Amniotic epithelial cell (primary cell): ENCODE measurements at places on chromosomes 11 and 22.

DNA sequence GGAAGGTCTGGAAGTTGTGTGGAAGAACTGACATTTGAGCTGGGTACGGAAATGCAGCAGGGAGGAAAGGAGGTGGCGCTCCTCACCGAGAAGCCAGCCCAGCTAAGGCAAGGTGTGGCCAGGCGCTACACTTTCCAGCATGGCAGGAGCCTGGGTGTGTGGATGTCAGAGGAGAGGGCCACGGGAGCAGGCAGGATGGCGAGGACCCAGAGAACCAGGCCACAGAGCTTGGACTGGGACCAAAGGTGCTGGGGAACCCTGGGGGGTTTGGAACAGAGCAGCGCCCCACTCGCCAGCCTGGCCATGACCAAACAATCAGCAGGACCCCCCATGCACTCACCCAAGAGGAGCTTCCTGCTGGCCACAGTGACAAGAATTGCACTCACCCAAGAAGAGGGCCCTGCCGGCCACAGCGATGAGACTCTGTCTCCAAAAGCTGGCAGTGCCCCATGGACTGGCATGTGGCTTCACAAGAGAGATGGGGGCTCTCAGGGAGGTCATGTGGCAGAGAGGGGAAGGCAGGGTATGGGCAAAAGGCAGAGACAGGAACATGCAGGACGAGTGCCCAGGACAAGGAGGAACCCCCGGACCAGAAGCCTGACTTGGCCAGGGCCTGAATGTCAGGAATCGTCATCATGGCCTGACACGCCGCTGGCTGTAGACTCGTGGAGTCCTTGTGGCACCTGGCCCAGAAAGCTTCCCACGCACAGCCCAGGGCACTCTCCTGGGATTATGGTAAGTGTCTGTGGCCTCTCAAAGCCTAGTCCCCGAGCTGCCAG lies 45.4 kb downstream of the IGF2 start:
- no peak for DNase-seq

DNA sequence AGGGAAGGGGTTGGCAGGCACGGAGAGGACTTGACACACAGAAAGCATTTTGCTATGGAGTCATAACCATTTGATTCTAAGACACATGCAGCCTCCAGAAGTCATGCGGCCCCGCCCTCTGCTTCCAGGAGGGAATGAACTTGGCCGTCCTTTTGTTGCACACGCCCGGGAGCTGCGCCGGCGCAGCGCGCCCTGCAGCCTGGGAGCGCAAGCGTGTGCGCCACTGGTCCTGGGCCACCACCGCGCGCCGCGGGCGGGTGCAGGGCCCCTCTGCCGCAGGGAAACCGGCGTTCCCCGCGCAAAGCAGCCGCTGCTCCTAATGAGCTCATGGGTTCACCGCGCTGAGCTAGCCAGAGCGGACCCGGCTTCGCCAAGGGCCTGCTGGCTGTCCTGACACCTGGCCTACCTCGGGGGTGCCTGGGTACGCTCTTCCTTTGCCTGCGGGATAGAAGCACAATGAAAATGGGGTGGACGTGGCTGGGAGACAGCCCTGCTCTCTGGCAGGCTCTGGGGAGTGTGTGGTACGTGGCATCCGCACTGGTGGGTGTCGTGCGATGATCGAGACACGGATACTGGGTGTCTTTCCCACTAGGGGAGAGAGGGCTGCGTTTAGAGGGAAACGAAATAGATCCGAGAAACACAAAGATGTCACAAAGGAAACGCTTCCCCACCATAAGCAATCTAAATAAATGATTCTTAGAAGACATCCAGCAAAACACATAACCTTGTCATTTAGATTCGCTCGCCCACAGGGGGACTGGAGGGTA lies 669 bp downstream of the MICAL3 start:
- DNase-seq, result peak; percentile 73

- no peak for DNase-seq
Observed at GRCh38 chr22:20999350-21000206, 2.3 kb downstream of the THAP7 start.

- DNase-seq, result peak; percentile 71
Observed at GRCh38 chr11:77547863-77548551, 41.7 kb upstream of the AQP11 start.

GRCh38 chr11:1530686-1531448 lies 41.2 kb downstream of the DUSP8 start:
- no peak for DNase-seq

GRCh38 chr11:130861902-130862860 lies 54.1 kb downstream of the SNX19 start:
- DNase-seq, result peak; percentile 84

DNA sequence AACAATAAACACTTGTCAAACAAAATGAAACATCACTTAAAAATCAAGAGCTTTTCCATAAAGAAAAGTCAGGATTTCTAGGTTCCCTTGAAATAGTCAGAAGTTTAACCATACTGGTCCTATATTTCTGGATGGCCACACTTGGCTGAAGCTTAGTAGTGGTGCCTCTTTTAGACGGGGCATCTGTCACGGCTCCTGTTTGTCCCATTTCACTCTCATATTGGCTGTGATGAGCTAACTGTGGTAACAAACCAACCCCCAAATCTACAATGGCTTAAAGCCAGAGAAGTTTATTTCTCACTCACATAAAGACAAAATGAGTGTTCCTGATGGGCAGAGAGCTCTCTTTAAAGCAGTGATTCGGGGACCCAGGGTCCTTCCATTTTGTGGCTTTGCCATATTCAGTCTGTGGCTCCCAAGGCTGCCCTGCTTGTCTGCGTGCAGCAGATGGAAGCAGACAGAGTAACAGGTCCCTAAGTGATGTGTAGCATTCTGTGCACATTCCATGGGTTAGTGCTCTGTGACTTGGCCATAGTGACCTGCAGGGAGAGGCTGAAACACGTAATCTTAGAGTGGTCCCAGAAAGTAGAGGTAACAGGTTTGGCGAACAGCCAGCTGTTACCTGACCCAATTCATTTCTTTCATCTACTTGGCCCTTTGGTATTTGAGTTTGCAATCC lies 137.4 kb downstream of the HIPK3 start:
- DNase-seq, result no peak

GRCh38 chr22:42644422-42645340 lies 4.3 kb upstream of the ATP5MGL start:
- peak; percentile 35 for DNase-seq

DNA sequence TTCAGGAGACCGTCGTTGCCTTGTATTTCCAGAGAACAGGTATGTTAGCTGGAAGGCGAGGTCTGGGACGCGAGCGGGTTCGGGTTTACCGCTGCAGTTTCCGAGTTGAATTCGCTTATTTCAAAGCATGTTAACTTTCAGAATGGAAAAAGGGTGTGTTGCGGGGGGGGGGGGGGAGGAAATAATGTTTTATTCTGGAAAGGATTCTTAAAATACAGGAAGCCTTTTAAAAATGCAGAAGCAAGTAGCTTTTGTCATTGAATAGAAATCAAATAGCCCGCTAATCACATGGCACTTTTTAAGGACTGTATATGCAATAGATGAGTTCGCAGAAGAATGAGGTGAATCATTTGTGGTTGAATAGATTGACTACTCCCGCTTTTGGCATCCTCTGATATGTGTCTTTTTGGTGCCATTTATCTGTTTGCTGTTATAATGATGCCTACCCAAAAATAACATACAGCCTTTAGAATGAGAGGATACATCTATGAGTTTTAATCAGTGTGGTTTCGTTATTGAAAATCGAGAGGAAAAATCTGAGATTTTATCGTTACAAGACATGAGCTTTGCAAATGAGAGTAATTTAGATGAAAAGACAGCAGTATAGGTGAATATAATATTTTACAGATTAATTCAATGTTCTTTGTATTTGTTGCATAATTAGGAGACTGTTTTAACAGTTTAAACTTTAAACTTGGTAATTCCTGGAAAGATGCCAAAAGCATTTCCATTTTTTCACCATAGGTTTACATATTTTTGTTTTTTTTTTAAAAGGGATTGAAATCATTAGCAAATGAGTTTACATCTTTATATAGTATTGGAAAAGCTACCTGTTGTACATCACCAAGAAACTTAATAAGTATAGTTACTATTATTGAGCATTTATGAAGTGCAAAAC lies 1.7 kb downstream of the PDE3B start:
- peak; percentile 47 for DNase-seq
